ENCODE measurements at places on chromosomes 1 and 21.

GRCh38 chr1:215084621-215085020, 2.1 kb downstream of the KCNK2 start:
- DNase-seq = no peak

- DNase-seq = no peak
Measured at GRCh38 chr1:15837931-15838330, 9.6 kb upstream of the SPEN start.

GRCh38 chr1:245091818-245092637, 62.8 kb upstream of the KIF26B start:
- peak; percentile 94 for DNase-seq

DNA sequence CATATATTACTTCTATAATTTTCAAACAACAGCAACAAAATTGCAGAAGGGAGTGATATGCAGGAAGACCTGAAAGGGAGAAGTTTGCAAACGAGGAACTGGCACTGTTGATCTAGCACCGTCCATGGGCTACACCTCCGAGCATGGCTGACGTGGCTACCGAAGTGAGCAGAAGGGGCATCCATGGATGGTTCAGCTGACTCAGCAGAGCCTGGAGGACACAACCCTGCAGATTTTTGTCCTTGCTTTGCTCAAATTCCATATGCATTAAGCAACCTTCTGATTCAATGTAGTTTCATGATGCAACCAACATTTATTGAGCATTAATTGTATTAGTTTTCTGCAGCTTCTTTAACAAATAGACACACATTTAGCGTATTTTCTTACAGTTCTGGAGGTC, 191.2 kb downstream of the C1orf94 start:
- no peak for DNase-seq

- DNase-seq = no peak
Measured at GRCh38 chr1:90452491-90452890, 264.6 kb downstream of the BARHL2 start.
